Suppressor macrophage treated with lipopolysaccharide for 1 hour (primary cell): ENCODE measurements at places on chromosomes 4 and X.
A peak's percentile ranks its signal among the peaks of the same experiment; 100 is the strongest.

- no peak for DNase-seq
These were observed 15.2 kb downstream of the RUFY3 start for GRCh38 chr4:70737006-70737405.

- peak; percentile 24 for DNase-seq
These were observed 82.4 kb upstream of the FAM9C start for GRCh38 chrX:13126775-13127174.

GRCh38 chr4:144902614-144903013 lies 195.4 kb downstream of the ANAPC10 start:
- DNase-seq, result no peak

- DNase-seq, result no peak
These were observed 252.5 kb downstream of the GRIA3 start for GRCh38 chrX:123436512-123437136.

DNA sequence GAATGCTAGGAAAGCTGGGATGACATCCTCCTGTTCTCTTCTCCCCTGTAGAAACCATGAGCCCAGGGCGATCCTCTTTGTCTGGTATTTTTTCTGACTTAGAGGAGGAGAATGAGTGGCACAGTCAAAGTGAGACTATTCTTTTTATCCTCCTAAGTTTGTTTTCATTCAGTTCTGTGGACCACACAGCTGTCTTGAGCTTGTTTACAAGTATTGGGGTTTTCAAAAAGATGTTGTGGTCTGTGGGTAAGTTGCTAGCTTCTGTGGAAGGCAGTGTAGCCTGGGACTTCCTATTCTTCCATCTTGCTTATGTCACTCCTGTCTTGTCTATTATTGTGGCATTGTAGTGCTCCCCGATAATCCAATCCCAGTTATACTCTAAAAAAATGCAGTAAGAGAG lies 223.0 kb downstream of the PAPSS1 start:
- DNase-seq, result no peak
